ENCODE measurements at places on chromosomes 6 and 20.

- no peak for DNase-seq
Observed at GRCh38 chr20:32163951-32164350, 43.6 kb downstream of the PLAGL2 start.

DNA sequence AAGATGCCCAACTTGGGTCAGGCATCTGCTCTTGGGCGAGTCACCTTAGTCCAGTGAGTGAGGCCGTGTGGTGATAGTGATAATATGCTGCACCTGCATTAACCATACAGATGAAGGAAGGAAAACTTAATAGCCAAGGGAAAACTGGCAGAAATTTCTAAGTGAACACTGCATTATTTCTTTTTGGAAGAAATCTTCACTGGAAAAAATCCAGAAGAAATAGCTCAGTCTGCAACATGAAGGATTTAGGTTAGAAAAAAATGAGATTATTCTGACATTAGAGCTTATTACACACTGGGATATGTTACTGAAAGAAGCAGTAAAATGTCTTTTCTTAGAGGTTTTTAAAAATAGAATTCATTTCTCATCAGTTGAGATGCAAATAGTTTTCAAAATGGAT, 947.3 kb downstream of the KIF16B start:
- DNase-seq, result no peak

GRCh38 chr6:167485186-167485978, 160.5 kb downstream of the TTLL2 start:
- DNase-seq, result no peak

DNA sequence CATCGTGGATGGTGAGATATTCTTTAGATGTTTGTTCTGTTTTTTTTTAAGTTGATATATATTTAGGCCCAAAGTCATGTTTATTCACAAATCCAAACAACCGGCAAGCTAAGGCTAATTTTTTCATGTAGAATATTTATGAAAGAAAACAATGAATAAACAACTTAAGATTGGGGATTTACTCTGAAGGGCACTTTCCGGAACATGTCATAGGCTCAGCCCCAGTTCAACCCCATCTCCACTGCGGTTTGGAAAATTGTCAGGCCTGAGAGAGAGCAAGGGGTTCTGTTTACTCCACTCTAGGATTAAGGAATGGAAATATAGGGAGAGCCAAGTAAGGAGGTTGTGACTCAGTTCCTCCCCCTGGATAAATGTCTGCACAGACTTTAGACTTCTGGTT, 18.3 kb downstream of the RPS6KA2 start:
- no peak for DNase-seq

GRCh38 chr6:52307900-52308372, 23.4 kb upstream of the MCM3 start:
- no peak for DNase-seq

DNA sequence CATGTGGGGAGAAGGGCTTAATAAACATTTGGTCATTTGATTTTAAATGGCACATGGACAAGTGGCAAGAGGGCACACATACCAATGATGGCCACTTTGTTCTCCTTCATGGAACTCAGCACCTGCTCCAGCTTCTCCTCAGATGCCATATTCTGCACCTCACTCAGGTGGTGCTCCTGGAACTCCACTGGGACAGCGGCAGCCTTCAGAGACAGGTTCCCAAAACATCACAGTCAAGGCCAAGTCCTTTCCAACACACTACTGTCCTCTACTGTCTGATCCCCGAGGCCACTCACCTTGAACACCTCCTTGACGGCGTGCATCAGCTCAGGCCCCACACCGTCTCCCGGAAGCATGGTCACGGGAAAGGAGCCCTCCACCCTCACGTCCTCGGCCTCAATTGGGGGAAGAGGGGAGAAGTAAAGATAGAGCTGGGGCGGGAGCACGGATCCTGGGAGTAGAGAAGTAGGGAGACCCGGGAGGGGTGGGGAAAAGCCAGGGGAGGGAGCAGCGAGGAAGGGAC, 591 bp downstream of the IDH3B start:
- DNase-seq, result no peak

GRCh38 chr6:14824060-14824459, 421.8 kb upstream of the JARID2 start:
- no peak for DNase-seq

DNA sequence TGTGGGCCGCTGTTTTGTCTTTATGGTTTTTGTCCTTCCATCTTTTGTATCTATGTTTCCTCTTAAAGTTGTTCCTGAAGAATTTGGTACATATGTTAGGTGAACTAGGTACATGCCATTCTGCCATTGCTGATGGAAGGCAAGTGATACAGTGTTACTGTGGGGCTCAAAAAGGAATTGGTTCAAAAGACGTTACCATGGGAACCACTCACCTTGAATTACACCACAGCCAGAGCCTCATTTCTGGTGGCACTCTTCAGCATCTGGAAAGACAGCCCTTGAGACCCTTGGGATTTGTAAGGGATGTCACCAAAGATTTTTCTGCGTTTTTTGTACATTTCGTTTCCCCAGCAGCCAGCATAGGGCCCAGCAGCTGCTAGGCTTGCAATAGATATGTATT, 31.9 kb downstream of the TMEM181 start:
- DNase-seq, result no peak

DNA sequence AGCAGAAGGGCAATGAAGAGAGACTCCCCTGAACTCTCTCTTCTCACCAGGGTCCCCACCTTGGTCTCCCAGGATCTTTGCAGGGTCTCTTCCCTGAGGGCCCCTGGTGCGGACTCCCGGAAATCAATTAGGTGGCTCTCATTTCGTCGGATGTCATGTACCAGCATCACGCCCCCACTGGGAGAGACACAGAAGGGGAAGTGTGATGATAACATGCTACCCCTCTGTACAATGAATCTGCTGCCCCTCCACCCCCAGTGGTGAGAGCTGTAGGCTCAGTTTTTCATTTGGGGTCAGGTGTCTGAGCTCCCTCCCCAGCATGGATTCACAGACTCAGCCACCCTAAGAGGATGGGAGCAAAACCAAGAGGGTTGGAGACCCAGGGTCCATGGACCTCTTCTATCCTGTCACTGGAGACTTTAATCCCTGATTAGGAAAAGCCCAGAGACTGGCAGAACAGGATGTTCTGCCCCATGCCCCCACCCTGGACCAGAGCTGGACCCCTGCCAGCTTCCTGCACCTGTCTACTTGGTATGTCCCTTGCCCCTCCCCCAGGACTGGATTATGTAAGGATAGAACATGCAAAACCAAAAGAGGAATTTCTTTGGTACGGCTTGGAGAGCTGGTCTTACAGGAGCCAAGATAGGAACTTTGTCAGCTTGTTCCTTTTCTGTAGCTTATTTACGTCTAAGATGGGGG, 11.1 kb downstream of the GGT7 start:
- peak; percentile 64 for DNase-seq

DNA sequence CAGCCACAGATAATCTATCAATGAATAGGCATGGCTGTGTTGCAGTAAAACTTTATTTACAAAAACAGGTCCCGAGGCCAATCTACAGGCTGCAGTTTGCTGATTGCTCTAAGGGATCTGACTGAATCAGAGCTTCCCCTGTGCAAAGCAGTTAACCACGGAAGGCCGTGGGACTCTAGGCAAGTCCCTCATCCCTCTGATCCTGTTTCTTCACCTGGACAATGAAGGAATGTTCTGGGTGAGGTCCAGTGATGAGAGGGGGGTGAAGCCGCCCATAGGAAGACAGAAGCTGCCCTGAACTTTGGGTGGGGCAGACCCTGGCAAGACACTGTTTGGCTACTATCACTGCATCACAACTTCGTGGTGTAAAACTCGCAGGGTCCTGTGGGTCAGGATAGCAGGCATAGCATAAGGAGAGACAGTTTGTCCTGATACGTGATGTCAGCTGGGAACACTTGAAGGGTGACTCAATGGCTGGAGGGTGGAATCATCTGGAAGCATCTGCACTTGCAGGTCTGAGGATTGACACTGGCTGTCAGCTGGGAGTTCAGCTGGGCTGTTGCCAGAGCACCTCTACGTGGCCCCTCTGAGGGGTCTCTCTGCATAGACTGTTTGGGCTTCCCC, 33.3 kb upstream of the TGM2 start:
- DNase-seq, result no peak

DNA sequence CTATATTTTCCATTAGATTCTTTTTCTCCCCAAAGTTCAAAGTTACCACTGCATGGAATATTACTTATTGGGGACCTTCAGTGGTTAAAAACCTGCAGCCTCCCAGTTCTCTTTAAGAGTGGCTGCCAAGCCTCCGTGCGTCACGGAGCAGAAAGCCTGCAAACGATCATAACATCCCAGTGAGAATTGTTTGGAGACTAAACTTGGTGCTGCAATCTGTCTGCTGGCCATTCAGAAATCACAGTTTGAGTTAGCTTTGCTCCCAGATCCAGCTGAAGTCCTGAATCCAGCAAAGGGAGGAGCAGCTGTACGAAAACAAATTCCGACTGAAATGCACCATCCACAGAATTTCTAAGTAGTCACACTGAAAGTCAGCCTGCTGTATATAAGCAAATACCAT, 213.5 kb upstream of the PDE10A start:
- no peak for DNase-seq

Measured in T47D (cell line).